ENCODE measurements at places on chromosomes 13 and 19. TPM values are rescaled to one million over a fixed set of nuclear protein-coding genes. Genes with fewer than 3 reads are reported as not detected.

ZNF221 gene
- total RNA-seq, result 1.9 TPM

ZNF441 gene
- 7.9 TPM for total RNA-seq

SLC25A41 gene
- total RNA-seq, result 0.18 TPM

FCER2 gene
- total RNA-seq, result 0.29 TPM

SPIB gene
- 0.52 TPM for total RNA-seq

ZNF443 gene
- 6.3 TPM for total RNA-seq

PSG7 gene
- not detected for total RNA-seq

POSTN gene
- total RNA-seq, result not detected

FAM216B gene
- not detected for total RNA-seq

ZNF667 gene
- total RNA-seq, result 0.71 TPM

CCL25 gene
- 10.0 TPM for total RNA-seq

GJA3 gene
- total RNA-seq, result 0.16 TPM

THAP8 gene
- 5.8 TPM for total RNA-seq

SPRY2 gene
- 0.29 TPM for total RNA-seq

CC2D1A gene
- total RNA-seq, result 27.8 TPM

ZNF578 gene
- total RNA-seq, result 1.4 TPM

MISP gene
- not detected for total RNA-seq

APOE gene
- 0.89 TPM for total RNA-seq

LYPD5 gene
- total RNA-seq, result 1.1 TPM

OSCAR gene
- 0.42 TPM for total RNA-seq

SCN1B gene
- total RNA-seq, result 0.57 TPM

MUC16 gene
- total RNA-seq, result under 0.01 TPM
